Activated CD4-positive, alpha-beta T cell treated with anti-CD3 and anti-CD28 coated beads for 48 hours (primary cell): ENCODE measurements at places on chromosomes 4 and X.
A peak's percentile ranks its signal among the peaks of the same experiment; 100 is the strongest.

GRCh38 chr4:98786866-98787265 is 128.5 kb upstream of the TSPAN5 start:
- DNase-seq: no peak

GRCh38 chrX:20231598-20231997 is 35.1 kb downstream of the RPS6KA3 start:
- DNase-seq: no peak

DNA sequence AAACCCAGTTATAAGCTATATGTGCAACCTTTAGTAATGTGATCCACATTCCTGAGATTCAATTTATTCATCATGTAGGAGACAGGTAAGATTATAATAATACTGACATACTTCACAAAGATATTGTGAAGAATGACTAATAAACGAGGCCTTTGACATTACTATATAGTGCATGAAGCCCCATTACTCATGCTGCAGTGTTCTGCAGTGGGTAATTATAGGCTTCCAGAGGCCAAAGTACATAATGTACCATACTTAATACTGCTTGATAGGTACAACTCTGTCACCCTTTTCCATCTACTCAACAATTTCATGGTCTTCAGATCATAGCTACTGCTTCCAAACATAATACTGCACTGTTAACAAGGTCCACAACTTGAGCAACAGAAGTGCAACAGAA is 68.9 kb downstream of the COL25A1 start:
- no peak for DNase-seq

DNA sequence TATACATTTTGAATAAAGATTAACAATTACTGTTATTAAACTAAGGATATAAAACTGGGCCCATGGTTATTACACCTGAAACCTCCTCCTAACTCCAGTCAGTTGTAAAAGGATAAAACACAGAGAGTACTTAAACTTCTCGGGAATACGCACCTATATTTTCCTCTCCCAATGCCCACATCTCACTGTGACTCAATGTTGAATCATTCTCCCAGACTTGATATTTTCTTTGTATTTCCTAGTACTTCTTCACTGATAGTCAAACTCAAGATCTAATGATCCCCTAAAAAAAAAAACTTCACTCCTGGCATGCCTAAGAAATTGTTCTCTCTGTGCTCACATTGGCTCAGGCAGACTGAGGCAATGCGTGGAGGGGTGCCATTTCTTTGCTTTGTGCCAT is 212.5 kb upstream of the DKK2 start:
- no peak for DNase-seq

DNA sequence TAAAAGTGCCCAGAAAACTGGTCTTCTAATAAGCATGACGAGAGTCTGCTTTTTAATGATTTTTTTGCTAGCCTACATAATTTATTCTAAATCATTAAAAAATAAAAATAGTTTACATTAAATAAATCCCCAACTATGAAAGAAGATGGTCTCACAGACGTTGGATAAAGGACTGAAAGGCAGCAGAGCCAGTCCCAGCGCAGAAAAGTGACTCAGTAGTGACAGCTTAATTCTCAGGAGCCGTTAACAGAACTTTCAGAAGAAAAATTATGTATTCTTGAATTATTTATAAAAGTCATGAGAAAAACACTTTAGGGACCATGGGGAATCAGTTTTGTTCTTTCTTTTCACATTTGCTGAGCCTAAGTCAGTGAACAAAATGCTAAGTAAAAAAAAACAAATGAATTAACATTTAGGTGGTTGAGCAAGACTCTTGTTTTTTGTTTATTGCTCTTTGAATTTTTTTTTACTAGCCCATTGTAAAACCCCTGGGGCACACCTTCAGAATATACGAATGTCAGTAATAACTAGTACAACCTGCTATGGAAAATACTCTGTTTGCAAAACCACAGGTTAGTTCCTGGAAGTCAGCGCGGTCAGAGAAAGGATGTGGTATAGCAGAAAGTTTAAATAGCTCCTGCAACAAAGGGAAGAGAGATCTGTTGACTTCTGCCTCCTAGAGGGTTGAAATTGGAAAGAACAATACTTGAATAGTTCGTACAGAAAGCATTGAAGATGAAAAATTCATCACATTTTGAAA is 50.4 kb upstream of the CCDC160 start:
- peak; percentile 60 for DNase-seq

DNA sequence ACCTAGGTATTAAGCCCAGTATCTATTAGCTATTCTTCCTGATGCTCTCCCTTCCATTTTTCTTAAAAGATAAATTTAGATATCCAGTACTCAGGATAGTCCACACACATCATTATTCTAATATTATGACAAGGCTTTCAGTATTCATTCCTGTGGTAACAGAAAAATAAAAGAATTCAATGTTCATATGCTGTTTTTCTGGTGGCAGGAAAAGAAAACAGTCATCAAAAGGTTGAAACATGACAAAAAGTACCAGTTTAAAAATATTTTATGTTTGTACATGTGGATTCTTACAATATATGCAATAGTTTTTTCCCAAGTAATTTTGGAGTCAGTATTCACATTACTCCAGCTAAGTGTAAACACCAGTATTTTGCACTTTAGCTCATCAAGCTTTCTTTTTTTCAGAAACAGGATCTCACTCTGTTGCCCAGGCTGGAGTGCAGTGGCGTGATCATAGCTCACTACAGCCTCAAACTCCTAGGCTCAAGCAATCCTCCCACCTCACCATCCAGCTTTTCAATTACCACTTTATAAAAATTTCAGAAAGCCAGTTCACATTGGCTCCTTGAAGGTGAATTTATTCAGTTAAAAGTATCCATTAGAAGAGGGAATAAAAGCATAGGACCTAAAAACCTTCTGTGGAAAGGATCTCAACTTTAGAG is 2.3 kb downstream of the APBB2 start:
- DNase-seq: no peak

DNA sequence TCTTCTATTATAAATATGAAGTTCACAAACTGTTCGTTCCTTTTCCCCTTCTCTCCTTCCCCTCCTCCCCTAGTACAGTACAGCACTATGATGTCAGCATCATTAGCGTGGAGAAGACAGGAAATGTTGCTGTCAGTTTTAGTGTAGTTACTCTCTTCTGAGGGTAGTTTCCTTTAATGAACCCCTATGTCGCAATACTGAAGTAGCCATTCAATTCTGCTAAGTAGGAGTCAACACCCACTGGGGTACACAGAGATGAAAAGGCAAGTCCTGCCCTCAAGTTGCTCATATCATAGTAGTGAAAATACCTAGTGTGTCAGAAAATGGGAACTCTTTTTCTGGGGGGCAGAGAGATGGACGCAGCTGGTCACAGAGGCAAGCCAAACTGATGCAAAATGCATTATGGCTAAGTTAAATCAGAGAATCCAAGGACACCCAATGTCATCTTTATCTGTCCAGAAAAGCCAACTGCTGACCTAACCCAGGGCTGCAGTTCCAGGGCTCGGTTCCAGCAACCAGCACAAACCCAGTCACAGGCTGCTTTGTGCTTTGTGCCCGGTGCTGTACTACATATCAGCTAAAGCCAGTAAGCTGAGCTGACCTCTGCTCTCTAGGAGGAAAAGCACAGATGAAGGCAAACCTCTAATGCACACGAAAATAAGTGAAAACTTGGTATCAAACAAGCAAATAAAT is 31.5 kb downstream of the GRIA3 start:
- no peak for DNase-seq

- no peak for DNase-seq
Measured at GRCh38 chr4:55549888-55550287, 3.2 kb upstream of the CLOCK start.

- no peak for DNase-seq
Measured at GRCh38 chr4:92514627-92515026, 210.9 kb downstream of the GRID2 start.

DNA sequence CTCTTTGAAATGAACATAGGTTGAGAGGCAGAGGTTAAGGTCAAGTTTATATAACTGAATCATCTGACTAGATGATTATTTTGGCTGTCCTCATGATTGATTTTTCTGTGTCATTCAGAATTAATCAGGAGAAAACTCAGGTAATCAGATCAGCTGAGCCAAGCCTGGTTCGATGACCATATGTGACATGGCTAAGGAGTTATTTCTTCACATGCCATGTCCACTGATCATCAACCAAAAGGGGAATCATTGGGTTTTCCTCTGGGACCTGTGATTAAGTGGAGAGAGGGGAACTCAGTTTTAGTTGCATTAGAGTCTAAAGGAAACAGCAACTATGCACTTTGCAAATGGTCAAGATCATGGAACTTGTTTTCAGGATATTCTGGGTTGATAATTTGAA is 20.3 kb upstream of the PACRGL start:
- no peak for DNase-seq

DNA sequence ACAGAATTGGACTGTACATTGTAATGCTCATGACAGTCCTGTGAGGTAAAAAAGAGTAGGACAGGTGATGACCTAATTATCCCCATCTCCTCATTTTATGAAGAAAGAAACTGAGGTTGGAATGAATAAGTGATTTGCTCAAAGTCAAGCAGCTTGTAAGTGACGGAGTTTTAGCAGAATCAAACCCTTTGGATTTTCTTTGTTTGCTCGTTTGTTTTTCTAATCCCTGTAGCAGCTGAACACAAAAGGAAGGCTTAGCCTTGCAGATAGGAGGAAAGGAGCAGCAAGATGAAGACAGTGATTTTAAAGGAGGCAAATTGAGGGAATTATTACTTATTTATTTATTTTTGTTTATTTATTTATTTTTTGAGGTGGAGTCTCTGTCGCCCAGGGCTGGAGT is 528.4 kb upstream of the AMOT start:
- no peak for DNase-seq

DNA sequence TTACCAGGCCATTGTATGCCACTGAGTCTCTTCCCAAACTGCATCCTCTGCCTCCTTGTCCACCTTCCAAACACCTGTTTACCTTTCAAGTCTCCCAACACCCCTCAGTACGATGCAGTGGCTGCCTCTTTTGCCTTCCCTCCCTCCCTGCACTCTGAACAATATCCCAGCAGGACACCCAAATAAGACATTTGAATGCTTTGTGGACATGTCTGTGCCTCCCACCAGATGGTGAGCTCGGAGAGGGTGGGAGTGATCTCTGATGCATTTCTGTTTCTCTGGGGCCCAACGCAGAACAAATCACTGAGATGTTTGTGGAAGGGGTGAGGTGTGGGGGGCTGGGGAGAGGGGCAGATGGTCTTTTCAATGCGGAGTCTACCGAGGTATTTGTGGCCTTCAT is 33.4 kb downstream of the PJA1 start:
- DNase-seq: no peak

DNA sequence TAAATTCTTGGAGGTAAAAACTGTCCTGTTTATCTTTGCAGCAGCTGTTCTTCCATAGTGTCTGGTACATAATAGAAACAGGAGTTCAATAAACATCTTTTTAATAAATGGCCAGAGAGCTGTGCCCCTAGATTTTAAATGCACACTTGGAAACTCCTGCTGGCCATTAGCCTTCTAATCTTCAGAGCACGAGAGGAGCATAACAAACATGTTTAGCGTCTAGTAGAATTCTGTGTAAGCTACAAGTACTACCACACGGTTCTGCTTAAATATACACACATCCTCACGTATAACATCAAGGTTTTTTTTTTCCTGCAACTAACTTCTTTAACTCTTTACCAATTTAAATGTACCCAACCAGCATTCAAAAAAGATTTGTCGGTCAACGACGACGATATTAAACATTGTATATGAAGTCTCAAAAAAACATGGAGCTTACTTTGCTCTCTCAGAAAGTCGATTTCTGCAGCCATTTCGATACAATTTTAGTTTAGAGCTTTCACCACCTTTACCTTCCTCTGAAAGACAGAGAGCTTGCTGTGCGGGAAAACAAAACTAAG is 628 bp downstream of the SCLT1 start:
- DNase-seq: no peak
